GF-D8 (cell line): ENCODE measurements at places on chromosomes 16 and 17.

GRCh38 chr16:25988084-25988483 is 296.3 kb downstream of the HS3ST4 start:
- no peak for DNase-seq

DNA sequence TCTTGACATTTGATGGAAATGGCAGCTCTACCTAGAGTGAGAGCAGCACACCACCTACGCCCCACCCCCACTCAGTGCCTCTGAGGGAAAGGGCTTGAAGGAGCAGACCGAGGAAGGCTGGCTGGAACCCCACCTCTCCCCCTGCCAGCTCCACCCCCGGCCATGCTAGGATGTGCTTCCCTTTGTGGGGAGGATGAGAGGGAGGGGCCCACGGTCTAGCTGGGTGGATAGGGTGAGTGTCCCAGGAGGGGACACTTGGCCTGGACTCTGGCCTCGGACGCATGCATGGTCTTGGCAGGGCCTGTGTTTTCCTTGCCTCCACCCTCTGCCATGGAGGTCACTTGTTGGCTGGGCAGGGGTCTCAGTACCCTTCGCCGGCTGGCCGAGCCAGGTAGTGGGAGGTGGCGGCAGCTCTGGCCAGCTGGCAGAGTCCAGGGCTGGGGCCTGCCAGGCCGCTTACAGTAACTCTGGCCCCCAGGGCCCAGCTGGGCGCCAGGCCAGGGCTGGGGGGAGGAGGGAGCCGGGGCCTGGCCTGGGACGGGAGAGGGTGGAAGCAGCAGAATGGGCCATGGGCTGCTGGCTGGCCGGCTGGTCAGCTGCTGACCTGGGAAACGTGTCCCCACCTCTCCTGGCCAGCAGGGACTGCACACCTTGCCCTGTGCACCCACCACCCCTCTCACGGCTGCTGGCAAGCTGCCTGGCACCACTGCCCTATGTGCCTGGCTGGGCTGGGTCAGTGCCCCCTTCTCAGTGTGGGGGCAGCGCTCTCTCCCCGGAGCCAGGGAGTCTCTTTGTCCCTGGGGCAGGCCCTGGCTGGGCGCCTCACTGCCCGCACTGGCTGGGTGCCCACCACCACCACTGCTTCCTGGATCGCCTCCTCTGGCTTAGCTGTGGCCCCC is 23.0 kb downstream of the RARA start:
- DNase-seq = no peak

GRCh38 chr17:59389066-59389465 is 57.6 kb downstream of the YPEL2 start:
- no peak for DNase-seq

DNA sequence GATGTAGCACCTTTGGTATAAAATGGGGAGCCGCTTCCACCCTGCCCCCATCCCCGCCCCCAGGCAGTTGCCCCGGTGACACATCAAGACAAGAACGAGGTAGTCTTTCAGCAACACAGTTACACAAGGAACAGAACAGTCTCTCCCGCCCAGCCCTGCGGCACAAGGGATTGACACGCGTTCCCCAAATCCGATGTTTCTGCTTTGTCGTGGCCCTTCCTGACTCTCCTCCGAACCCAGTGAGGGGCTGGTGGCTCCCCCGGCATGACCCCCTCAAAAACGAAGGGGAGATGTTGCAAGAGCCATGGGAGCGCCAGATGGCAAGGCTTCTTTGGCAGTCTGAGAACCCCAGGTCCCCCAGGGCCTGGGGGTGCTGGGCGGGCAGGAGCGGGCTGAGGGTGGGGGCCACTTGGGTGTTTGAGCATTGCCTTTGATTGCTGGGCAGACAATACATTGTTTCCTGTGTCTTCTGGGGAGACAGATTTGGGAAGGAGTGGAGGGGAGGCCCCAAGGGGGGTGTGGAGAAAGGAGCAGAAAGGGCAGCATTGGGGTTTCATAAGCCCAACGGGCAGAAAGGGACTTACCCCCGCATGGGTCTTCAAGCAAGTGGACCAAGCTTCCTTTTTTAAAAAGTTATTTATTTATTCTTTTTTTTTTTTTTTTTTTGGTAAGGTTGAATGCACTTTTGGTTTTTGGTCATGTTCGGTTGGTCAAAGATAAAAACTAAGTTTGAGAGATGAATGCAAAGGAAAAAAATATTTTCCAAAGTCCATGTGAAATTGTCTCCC is 16.6 kb downstream of the COL1A1 start:
- no peak for DNase-seq

GRCh38 chr16:10668322-10669045 is 26.2 kb downstream of the TEKT5 start:
- no peak for DNase-seq

DNA sequence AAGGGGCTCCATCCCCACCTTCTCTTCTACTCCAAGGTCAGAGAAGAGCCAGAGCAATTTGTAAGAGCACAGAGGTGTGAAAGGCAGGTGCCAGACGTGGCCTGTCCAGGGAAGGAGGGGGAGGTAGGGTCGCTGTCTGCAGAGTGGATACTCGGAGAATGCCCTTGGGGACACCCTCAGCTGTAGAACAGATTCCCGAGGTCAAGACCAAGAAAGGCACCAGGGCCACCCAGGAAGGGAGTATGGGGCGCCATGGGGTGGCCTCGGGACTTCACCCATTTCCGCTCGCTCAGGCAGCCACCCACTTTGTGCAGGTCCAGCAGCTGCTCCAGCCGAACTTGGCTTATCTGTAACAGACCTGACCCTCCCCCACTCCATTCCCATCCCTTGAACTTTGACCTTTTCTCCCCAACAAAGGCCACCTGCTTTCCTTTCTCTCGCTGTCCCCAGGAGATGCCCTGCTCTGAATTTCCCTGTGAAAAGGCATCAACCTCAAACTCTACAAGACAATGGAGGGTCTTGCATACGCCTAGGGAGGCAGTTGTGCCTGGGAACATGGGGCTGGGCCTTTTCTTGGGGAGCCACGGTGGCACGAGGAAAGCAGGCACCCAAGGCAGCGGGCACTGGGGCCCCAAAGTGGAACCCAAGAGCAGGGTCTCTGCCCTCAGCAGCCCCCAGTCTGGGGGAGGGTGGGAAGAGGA is 11.3 kb upstream of the AXIN2 start:
- DNase-seq = no peak

DNA sequence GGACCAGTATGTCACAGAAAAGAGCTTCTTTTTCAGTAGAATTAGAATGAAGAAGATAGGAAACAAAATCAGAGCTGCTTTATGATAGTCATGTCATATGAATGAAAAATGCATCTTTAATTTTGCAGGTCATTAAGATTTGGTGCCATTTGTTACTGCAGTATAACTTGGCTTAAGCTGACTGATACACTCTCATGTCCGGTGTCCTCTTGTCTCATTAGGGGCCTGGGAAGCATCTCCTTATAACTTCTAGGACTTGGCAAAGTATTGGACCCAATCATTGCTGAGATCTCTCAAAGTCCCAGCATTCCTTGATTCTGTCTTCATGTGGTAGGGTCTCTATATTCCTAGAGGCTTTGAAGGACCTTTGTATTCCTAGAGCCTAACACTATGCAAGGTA is 559.4 kb downstream of the TOX3 start:
- no peak for DNase-seq
